ENCODE measurements at places on chromosomes 1 and 21.

DNA sequence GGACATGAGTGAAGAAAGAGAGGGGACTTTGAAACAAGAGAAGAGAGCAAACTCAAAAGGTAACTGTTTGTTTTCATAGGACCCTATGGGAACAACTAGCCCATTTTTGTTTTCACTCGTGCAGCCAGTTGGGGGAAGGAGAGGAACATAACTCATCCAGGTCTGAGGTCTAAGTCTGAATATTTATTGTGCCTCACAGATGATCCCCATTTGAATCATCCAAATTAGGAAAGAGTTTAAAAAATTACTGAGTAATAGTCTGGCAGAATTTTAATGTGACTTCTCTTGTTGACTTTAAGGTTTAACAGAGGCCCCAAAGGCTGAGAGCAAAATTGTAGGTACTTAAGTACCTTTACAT lies 10.4 kb upstream of the TSPAN2 start:
- DNase-seq = no peak

- no peak for DNase-seq
Measured at GRCh38 chr1:5845376-5845775, 146.8 kb downstream of the NPHP4 start.

DNA sequence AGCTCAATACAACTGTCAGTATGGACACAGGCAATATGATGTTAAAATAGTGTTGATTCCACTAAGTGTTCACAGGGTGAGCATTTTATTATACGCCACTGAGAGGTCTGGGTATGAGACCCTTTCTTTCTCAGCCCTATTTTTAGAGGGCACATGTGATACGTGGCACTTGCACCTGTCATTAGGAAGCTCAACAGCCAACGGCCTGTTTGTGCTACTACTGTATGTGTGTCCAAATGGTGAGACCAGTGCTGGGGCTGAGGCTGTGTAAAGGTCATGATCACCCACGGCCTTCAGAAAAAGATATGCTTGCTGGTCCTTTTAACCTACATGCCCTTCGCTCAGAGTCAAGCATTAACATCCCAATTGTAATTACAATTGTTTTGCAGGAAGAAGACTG lies 176.2 kb downstream of the DUSP10 start:
- DNase-seq = no peak

- DNase-seq = no peak
Measured at GRCh38 chr1:86396498-86396890, 371 bp upstream of the ODF2L start.

DNA sequence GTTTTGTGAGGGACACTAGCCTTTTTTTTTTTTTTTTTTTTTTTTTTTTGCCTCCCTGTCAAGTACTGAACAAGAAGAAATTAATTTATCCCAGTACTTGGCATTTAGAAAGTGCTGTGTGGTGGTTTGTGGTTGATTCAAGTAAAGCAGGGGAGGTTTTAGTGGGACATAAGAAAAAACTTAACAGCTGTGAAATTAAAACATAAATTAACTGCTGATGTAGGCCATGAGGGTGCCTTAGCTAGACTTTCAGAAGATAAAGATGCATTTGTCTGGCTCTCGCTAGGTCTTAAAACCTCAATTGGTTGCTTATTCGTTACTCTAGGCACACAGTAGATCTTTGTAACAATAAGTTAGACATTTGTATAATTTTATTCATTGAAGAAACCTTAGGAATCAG lies 52.3 kb downstream of the SPATA46 start:
- no peak for DNase-seq

DNA sequence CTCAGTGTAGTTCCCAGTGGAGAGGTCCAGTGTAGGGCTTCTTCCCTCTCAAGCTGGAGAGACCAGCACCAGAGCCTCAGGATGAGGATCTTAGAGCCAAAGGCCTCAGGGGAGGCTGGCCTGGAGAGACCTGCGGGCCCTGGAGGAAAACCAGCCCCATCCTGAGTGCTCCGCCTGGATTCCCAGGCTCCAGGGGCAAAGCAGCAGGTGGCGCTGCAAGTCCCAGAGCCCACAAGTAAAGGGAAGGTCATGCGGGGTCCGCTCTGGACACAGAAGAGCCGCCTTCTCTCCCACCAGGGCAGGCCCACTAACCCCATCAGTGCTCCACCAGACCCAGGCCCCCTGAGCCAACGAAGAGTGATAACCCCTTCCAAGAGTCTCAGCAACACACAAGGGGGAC lies 22.7 kb downstream of the PGBD5 start:
- no peak for DNase-seq

- no peak for DNase-seq
Measured at GRCh38 chr1:61572046-61572445, 152.9 kb downstream of the TM2D1 start.
